ENCODE measurements at places on chromosomes 5 and 9.

GRCh38 chr9:27337833-27338526, 41.0 kb upstream of the EQTN start:
- no peak for DNase-seq

- peak; percentile 35 for DNase-seq
Measured at GRCh38 chr9:91795598-91796241, 154.3 kb downstream of the ROR2 start.

GRCh38 chr5:76403766-76404222, 709 bp downstream of the IQGAP2 start:
- no peak for DNase-seq

DNA sequence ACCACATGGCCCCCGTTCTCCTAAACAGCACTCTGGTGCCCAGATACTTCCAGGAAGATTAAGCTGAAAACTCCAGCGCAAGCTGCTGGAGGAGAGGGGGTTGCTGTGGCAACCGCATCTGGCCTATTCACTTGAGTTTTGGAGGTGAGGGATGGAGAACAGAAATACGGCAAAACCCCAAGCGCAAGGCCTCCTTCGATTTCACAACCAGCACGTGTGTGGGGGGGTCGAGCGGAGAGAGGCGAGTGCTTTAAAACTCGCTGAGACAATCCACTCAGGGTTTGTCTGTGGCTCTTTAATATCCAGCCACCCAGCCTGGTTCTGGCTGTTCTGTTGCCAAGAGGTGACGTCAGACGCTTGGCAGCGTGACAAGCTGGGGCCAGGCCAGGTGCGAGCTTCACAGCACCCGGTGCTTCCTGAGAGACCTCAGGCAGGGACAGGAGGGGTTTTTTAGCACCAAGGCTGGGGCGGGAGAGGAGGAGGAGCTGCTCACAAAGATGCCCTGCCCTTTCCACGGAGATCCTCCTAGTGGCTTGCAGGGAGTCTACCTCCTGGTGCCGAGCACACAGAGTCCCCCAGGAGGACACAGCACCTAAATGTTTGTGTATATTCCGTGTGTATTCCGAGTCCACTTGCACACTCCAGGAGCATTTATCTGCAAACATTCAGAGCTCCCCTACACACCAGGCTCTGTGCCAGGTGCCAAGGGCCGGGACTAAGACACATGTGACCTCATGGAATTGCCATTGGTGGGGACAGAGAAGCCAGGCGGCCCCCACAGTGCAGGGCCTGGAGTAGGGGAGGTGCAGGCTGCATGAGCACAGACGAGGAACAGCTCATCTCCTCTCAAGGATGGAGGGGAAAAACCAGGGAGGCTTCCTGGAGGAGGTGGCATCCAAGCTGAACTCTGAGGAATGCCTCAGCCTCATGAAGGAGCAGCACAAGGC, 194.6 kb downstream of the OLFM1 start:
- DNase-seq, result peak; percentile 36

GRCh38 chr5:132342291-132343180, 27.0 kb upstream of the SLC22A5 start:
- no peak for DNase-seq

DNA sequence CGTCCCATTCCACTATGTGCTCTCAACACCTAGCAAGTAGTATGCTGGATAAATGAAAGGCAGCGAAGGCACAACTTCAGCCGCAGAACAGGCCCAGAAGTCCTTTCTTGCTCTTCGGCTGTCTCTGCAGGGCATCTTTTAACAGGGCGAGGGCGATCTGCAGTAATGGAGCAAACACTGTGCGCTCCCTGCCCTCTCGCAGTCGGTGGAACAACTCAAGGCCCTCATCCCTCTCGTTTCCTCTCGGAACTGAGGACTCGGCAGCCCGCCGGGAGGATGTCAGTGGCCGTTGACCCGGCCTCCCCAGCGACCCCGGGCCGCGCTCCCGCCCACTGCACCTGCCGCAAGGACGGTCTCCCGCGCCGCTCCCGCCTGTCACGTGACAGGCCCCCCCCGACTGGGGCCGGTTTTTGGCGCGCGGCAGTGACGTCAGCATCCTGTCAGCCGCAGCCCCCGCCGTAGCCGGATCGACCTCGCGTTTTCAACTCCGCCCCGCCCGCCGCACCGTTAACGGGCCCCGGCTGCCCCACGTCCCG, 1.1 kb downstream of the ZNF367 start:
- DNase-seq, result peak; percentile 88

DNA sequence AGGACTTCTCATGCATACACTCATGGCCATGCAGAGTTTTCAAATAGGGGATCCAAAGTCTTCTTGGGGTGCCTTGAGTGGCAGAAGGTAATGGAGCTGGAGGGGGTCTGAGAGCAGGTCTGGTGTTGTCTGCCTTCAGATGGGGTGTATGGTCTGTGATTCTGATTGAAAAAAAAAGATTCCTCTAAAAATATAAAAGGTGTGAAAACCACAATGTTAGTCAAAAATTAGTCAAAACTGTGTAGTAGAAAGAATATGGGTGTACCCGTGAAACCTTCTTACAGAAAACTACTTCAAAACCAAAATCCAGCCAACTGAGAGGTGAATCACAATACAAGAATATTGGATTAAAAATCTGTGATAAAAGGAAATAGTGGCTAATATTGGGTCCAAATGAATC, 20.1 kb downstream of the DOCK2 start:
- DNase-seq, result no peak

DNA sequence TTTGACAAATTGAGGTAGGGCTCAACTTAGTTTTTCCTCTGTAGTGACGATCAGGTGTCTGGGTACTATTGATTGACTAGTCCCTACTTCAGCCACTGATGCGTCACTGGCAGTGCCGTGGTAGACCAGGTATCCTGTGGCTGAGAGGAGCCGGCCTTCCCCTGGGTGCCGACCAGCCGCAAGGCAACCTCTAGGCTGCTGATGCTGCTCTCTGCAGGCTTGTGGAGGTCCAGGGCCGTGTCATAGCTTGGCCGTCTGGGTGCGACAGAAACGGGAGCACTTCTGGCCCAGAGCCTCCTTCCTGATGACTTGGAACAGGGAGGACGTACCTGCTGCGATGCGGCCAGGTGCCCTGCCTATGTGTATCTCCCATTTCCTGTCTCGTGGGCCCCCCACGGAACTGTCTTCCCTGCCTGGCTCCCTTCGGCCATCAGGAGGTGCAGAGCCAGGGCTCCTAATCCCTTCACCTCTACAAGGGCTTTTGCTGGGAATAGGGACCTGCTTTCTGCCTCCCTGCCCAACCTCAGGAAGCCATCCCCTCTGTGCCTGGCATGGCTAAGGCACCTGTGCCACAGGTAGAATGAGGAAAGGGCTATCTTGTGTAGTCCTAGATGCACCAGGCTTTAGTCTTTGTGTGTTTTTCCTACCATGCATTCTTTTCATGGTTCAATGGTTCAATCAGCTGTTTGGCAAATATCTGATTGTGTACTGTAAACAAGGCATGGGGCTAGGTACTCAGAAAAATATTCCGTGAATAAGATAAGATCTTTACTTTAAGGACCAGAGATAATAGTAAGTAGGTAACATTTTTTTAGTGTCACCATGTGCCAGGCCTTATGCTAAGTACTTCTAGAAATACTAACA, 44.6 kb downstream of the MVB12B start:
- no peak for DNase-seq

- DNase-seq, result peak; percentile 61
Measured at GRCh38 chr5:67156976-67157583, 39.5 kb downstream of the CD180 start.

GRCh38 chr9:136473354-136473721, 9.5 kb downstream of the SEC16A start:
- no peak for DNase-seq

- peak; percentile 82 for DNase-seq
Measured at GRCh38 chr5:96880444-96881164, 4.3 kb downstream of the ERAP2 start.

DNA sequence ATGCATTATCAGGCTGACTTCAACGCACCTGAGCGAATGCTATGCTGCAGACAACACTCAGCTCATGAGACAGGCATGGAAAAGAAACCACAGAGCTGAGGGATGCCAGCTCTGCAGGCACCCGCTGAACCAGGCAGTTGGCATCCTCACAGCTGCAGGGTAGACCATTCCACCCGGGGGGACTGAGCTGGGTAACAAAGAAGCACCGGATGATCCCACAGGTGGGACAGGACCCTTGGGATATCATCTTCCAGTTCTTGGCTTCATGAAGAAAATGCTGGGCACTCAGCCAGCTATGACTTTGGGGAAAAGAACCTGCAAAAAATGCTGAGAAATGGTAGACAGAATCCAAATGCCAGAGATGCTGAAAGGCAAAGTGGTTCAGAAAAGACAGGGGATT, 9.6 kb downstream of the EPB41L4B start:
- no peak for DNase-seq

DNA sequence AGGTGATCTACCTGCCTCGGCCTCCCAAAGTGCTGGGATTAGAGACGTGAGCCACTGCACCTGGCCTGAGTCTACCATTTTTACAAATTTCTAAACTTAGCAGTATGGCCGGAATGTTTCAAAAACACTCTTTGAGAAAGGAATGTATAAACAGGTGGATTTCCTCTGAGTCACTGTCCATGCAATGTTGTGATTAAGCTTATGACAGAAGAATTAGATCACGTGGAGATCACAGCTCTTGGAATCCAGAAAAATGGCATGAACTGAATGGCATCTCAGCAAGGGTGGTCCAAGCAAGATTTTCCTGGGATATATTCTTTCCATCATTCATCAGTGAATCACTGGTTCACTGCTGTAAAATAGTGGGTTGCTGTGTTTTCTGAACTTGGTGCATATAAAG, 865.0 kb downstream of the PTPRD start:
- peak; percentile 36 for DNase-seq

DNA sequence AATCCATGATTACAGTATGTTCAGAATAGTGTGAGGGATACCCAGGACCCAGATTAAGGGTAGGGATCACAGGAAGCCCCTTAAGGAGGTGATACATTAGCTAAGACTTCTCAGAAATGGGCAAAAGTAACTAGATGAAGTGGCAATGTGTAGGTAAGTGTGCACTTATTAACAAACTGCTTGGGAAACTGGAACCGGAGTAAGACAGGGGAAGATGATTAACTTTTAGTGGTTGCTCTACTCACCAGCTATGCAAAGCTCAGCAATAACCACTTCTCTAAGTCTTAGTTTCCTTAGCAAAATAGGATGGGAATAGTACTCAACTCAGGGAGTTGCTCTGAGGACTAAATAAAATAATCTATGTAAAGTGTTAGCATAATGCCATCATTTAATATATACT, 182.2 kb downstream of the MCTP1 start:
- no peak for DNase-seq

Data from epithelial cell of esophagus (primary cell).